ENCODE measurements at places on chromosomes 5 and 9. TPM values are rescaled to one million over a fixed set of nuclear protein-coding genes. Genes with fewer than 3 reads are reported as not detected.

SETX gene
- 67.6 TPM for total RNA-seq

SPATA31D4 gene
- total RNA-seq, result not detected

PTGR1 gene
- total RNA-seq, result 56.2 TPM

ACSL6 gene
- total RNA-seq, result not detected

DMRTA1 gene
- total RNA-seq, result 0.78 TPM

CRB2 gene
- not detected for total RNA-seq

PCDHB9 gene
- total RNA-seq, result under 0.01 TPM

KIAA1191 gene
- total RNA-seq, result 59.0 TPM

ABLIM3 gene
- total RNA-seq, result 68.8 TPM

ZFP37 gene
- total RNA-seq, result 0.73 TPM

TNFSF8 gene
- not detected for total RNA-seq

RNF14 gene
- 45.2 TPM for total RNA-seq

CTSV gene
- not detected for total RNA-seq

SLCO6A1 gene
- not detected for total RNA-seq

UBE2QL1 gene
- total RNA-seq, result not detected

BTNL3 gene
- total RNA-seq, result not detected

IL31RA gene
- total RNA-seq, result 0.37 TPM

IFNB1 gene
- not detected for total RNA-seq

TLX3 gene
- not detected for total RNA-seq

PCDHGA2 gene
- 1.4 TPM for total RNA-seq

SIT1 gene
- total RNA-seq, result not detected

GARIN3 gene
- not detected for total RNA-seq

TAF1L gene
- not detected for total RNA-seq

ZNF366 gene
- total RNA-seq, result not detected

SLC34A3 gene
- total RNA-seq, result not detected

ZNF879 gene
- 3.9 TPM for total RNA-seq

S100Z gene
- not detected for total RNA-seq

TMC1 gene
- 0.37 TPM for total RNA-seq

CCDC187 gene
- total RNA-seq, result under 0.01 TPM

TERT gene
- total RNA-seq, result not detected

GABRA1 gene
- not detected for total RNA-seq

INVS gene
- 19.8 TPM for total RNA-seq

BOD1 gene
- 51.1 TPM for total RNA-seq

NRARP gene
- not detected for total RNA-seq

PCDHA1 gene
- total RNA-seq, result not detected

LRRC14B gene
- not detected for total RNA-seq

GFI1B gene
- total RNA-seq, result not detected

IPPK gene
- total RNA-seq, result 11.8 TPM

EQTN gene
- not detected for total RNA-seq

FSD1L gene
- total RNA-seq, result 6.2 TPM

KCNIP1 gene
- total RNA-seq, result not detected

LHX6 gene
- total RNA-seq, result not detected
